ENCODE measurements at places on chromosomes 5 and 9. TPM values are rescaled to one million over a fixed set of nuclear protein-coding genes. Genes with fewer than 3 reads are reported as not detected.

- DNase-seq: no peak
Observed at GRCh38 chr9:128575469-128575868, 23.1 kb downstream of the SPTAN1 start.

SLC25A2 gene
- 0.92 TPM for total RNA-seq

GRCh38 chr5:13987843-13988464 lies 43.5 kb upstream of the DNAH5 start:
- DNase-seq: no peak

- DNase-seq: no peak
Observed at GRCh38 chr5:138287246-138287645, 12.8 kb upstream of the GFRA3 start.

- DNase-seq: no peak
Observed at GRCh38 chr9:8613346-8613825, 813.8 kb upstream of the DMAC1 start.

All from T-cell (primary cell).